ENCODE measurements at places on chromosomes 1 and 21.

DNA sequence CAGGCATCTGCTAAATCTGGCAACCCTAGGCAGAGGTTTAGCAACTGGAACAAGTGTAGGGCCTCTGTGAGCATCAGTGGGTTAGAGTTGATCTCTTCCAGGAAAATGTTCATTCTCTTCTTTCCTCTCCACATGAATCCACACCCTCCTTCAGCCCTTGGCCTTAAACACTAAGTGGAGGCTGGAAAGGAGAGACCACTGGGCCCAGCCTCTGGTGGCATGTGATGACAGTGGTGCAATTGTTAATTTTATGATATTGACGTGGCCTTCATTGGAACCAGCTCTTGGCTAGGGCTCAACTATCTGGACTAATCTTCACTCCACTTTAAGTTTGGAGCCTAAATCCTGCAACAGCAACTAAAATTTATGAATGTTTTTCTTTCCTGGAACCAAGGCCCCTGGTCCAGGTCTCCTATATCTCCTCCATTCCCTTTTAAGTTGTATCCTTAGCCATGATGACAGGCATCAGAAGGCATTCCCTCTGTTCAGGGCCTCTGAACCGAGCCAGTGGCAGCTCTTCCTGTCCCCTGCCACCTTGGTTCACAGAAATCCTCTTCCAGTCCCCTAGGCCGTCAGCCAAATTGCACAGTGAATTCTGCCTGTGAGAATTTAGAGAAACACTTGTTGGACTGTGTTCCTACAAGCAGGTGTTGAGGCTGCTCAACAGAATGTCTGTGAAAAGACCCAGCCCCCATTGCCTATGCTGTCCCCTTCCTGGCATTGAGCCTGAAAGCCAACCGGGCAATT is 132.2 kb downstream of the PSMG1 start:
- no peak for DNase-seq

DNA sequence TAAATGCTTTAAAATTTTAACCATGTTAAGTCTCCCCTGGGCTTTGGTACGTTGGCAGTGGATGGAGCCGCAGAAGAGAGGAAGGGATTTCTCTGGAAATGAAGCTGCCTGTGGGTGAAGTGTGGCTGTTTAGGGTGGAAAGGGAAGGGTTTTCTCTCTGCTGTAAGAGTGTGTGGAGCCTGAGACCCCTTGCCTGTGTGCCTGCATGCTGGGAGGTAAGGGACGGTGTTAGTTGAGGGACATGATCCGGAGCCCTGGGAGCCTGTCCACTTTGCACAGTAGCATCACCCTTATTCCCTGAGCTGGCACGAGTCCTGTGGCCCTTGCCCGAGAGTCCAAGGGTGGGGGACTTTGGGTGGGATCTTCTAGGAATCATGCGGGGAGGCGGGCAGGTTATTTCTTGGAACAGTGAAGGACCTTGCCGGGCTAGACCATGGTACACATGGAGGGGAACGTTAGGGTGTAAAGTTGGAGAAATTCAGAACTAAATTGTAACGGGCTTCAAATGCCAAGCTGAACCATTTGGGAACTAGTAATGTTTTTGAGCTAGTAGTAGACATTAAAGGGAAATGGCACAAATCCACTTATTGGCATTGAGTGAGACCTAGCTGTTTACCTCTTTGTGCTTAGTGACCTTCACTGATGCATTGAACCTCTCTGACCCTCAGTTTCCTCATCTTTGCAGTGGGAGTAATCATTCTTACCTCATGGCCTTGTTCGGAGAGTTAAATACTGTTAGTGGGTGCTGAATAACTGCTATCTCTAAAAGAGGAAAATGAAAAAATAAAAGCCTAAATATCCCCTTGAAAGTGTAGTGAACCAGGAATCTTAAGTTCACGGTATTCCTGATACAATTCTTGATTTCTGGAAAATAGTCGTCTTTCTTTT is 3.5 kb downstream of the GALNT2 start:
- no peak for DNase-seq

DNA sequence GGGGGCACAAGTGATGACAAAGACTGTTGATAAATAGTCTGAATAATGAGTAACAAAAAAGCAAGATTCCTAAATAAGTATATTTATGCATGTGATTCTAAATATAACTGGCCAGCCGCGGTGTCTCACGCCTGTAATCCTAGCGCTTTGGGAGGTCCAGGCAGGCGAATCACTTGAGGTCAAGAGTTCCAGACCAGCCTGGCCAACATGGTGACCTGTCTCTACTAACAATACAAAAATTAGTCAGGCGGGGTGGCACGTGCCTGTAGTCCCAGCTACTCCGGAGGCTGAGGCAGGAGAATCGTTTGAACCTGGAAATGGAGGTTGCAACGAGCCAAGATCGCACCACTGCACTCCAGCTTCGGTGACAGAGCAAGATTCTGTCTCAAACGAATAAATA is 161.5 kb downstream of the TOMM20 start:
- no peak for DNase-seq

- DNase-seq, result no peak
These were observed 16.7 kb upstream of the PRDM15 start for GRCh38 chr21:41895643-41896493.

- no peak for DNase-seq
These were observed 154.4 kb downstream of the PTPRU start for GRCh38 chr1:29390491-29391361.

DNA sequence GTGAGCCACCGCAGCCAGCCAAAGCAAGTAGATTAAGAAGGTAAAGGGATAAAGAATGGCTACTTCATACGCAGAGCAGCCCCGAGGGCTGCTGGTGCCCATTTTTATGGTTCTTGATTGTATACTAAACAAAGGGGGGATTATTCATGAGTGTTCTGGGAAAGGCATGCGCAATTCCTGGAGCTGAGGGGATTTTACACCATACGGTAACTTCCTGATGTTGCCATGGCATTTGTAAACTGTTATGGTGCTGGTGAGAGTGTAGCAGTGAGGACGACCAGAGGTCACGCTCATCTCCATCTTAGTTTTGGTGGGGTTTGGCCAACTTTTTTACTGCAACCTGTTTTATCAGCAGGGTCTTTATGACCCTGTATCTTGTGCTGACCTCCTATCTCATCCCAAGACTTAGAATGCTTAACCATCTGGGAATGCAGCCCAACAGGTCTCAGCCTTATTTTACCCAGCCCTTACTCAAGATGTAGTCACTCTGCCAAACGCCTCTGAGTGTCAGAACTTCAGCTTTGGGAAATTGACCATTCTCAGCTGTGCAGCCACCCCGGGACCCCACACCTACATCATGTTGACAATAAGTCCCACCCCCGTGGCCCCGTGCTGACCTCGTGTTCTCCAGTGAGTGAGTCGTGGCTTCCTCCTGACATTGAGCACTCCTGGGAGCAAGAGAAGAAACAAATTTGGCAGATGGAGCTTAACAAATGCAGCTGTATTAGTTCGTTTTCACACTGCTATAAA is 149.4 kb upstream of the COL6A1 start:
- DNase-seq, result no peak

DNA sequence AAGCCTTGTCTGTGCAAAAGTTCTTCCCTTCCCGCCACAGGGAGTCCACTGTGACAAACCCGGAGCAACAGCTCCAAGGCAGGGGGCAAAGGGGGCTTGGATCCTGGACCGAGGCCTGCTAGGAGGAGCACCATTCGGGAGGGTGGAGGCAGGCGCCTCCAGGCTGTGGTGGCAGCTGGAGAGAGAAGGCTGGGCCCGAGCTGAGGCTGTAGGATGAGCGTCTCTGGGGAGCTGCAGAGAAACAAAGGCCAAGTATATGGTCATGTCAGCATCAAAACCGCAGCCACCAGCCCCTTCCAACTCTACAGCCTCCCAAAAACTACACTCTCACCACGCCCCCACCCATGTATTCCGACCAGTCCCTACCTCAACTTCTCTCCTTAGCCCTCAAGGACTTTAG is 579 bp downstream of the SH3BP5L start:
- no peak for DNase-seq

- DNase-seq, result no peak
These were observed 57.8 kb downstream of the ARHGEF11 start for GRCh38 chr1:156987715-156988114.

GRCh38 chr1:183769956-183770815 is 34.7 kb upstream of the RGL1 start:
- no peak for DNase-seq

DNA sequence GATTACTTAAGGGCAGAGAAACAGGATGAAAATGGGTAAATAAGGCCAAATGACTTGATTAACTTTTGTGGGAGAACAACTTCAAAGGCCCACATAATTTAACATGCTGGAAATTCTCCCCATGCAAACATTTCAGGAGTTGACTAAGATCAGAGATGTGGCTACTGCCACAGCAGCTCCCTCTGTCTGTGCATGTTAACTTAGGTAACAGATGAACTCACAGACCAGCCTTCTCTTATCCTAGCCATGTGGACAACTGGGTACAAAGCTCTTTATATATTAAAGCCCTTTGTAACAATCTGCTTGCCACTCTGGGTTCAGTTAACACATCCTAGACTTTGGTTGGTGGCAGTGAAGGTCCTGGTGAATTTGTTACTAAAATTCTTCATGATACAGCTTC is 33.2 kb downstream of the BEND5 start:
- no peak for DNase-seq

Measured in non-pigmented ciliary epithelial cell (primary cell).